ENCODE measurements at places on chromosomes 5 and 9. TPM values are rescaled to one million over a fixed set of nuclear protein-coding genes. Genes with fewer than 3 reads are reported as not detected.

- DNase-seq, result no peak
Observed at GRCh38 chr9:129716091-129716490, 36.8 kb downstream of the PTGES start.

DNA sequence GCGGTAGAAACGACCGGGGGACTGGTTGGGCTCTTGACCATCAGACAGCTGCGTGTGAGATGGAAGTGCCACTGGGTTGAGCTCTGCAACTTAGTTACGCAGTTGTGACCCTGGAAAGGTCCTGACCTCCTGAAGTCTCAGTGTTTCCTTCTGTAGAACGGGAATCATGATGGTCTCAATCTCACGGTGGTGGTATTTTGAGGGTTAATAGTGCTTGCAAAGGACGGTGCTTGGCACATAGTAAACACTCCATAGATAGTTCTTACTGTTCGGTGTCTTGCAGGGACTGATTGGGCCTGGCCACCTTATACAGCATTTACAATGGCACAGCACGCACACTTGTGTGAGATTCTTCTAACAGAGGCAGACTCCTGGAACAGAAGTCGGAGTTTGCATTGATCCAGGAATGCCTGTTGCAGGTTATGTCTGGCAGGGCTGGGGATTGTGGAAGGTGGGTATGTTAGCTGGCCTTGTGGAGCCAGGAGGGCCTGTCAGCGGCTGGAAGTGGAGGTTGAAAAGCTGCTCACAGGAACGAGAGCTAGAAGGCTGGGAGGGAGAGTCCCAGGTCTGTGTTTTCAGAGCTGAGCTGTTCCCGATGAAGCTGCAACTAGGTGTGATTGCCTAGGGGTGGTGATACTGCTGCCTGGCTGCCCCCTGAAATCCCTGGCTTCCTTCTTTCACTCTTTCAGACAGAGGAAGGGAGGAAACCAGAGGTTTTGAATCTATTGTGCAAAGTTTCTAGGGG, 962 bp upstream of the TXN start:
- DNase-seq, result no peak

DNA sequence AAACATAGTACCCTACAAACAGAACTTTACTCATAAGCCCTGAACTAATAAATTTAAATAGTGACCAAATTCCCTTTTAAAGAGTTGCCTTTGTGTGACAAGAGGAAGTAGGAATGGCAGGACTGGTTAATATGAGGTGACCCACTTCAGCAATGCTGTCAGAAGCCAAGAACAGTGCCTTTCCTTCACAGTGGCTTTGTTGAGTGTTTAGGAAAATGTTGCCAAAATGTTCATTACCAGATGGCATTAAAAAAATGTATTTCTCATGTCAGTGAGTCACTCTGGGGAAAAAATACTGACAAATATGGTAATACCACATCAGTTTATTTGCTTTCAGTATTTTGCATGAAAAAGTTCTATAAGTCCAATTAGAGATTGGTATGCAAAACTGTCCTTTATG, 103.3 kb downstream of the DIRAS2 start:
- no peak for DNase-seq

GRCh38 chr5:102762095-102762534, 7.0 kb downstream of the PAM start:
- DNase-seq, result no peak

DNA sequence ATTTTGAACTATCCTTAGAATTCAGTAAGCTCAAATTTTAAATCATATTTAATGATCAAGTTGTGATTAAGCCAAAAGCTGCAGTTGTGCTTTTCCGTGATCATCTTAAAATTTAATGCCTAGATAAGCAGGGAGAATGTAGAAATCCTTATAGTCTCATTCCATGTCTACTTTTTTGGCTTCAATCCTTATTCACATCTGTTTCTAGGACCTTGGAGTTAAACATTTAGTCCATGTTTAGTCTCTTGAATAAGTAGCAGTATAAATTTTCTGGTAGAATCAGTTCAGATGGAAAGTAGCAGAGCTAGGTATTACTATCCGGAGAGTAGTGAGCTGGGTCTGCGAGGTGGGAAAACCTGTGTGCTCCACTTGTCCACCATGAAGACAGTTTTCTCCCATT, 59.3 kb upstream of the RIOK2 start:
- no peak for DNase-seq

- DNase-seq, result no peak
Observed at GRCh38 chr5:154268073-154268472, 77.5 kb downstream of the GALNT10 start.

DNA sequence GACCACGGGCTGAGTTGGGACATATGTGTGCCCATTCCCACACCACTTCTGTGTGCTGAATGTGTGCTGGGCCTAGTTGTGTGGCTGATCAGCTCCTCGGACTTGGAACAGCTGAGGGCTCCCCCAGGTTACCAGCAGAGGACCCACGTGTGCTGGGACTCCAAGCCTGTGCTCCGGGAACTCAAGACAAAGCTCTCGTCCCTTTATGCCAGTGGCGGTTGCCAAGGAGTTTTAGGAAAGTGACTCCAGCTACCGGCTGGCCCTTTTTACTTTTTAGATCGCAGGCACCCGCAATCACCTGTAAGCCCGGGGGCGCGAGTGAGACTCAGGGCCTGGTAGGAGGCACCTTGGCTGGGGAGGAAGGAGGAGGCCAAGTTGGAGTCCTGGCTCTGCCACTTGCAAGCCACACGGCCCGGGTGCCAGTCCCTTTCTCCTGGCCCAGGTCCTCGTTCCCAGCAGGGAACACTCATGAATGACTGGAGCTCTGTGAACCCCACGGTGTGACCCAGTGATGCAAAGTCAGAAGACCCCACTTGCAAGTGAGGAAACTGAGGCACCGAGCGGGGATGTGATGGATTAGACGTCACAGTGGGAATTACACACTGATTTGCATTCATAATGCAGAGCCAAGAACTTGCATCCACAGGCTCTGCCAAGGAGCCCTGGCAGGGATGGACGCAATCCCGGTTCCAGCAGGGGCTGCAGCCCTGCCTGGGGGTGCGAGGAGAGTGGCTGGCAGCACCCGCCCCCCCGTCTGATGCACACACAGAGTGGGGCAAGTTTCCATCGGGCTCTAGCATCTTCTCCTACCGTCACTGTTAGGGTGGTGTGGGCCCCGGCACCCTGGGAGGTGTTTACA, 26.9 kb downstream of the CRB2 start:
- no peak for DNase-seq

DNA sequence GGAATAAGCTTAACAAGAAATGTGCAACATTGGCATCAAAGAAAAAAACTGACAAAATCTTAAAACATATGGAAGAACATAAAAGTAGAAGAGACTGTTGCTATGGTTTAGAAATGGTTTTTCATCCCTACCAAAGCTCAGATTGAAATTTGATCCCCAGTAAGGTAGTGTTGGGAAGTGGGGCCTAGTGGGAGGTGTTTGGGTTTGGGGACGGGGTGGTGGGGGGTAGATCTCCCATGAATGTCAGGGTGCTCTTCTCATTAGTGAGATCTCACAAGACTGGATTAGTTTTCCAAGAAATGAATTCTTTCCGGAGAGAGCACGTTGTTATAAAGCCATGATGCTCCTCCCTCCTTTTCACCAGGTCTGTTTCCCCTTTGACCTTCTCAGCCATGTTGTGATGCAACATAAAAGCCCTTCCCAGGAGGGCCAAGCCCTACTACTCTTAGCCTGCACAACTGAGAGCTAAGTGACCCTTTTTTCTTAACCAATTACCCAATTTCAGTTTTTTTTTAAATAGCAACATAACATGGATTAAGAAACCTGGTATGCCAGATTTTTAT, 10.6 kb downstream of the TMEM167A start:
- DNase-seq, result no peak

GRCh38 chr9:98781588-98782383, 14.6 kb downstream of the ANKS6 start:
- DNase-seq, result peak; percentile 61

RAI14 gene
- 23.4 TPM for total RNA-seq

DMGDH gene
- total RNA-seq, result 1.8 TPM

FABP6 gene
- not detected for total RNA-seq

SPATA31D3 gene
- total RNA-seq, result not detected

SERF1B gene
- total RNA-seq, result 37.4 TPM

Data from mucosa of descending colon (tissue), 3 donors.